ENCODE measurements at places on chromosomes 5 and 9.

DNA sequence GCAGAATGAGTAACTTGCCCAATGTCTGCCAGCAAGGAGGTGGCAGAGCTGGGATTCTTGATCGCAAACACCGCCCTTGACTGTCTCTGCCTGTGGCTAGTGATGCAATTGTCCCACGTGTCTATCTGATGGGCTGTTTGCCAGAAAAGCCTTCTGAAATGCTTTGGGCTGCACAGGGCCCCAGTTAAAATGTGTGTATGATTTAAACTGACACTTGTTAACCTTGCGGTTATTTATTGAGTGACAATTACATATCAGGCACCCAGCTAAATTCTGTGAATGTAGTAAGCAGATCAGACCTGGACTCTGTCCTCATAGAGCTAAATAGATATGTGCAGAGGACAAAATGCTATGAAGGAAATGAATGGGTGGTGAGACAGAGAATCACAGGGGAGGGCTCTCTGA is 11.6 kb upstream of the IL12B start:
- no peak for DNase-seq

- no peak for DNase-seq
Observed at GRCh38 chr9:77807281-77807683, 159.2 kb upstream of the GNA14 start.

- DNase-seq, result no peak
Observed at GRCh38 chr5:103522586-103522985, 40.0 kb downstream of the NUDT12 start.

GRCh38 chr9:84775056-84775643 is 105.6 kb downstream of the NTRK2 start:
- no peak for DNase-seq

DNA sequence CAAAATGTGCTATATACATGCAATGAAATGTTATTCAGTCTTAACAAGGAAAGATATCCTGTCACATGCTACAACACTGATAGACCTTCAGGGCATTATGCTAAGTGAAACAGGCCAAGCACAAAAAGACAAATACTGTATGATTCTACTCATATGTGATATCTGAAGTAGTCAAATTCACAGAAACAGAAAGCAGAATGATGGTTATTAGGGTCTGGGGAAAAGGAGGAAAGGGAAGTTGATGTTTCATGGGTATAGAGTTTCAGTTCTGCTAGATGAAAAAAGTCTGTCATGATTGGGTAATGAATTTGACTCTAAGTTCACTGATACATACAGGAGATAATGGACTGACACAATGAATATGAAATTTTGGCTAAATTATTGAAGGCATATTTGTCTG is 11.2 kb upstream of the RIC1 start:
- DNase-seq, result no peak

GRCh38 chr5:149953436-149954121 is 7.0 kb upstream of the SLC26A2 start:
- no peak for DNase-seq

GRCh38 chr5:103505581-103506305 is 56.8 kb downstream of the NUDT12 start:
- DNase-seq, result no peak

- no peak for DNase-seq
Observed at GRCh38 chr5:6701491-6701890, 11.7 kb upstream of the TENT4A start.

- DNase-seq, result no peak
Observed at GRCh38 chr9:35935755-35936509, 22.0 kb downstream of the OR2S2 start.
